CD8-positive, alpha-beta memory T cell (primary cell): ENCODE measurements at places on chromosomes 12 and 14. TPM values are rescaled to one million over a fixed set of nuclear protein-coding genes. Genes with fewer than 3 reads are reported as not detected.

The SLCO1B1 gene
- not detected for polyA plus RNA-seq

The NANOG gene
- not detected for polyA plus RNA-seq

The OR4E2 gene
- not detected for polyA plus RNA-seq

The GPRC5A gene
- not detected for polyA plus RNA-seq

The P2RX7 gene
- 9.2 TPM for polyA plus RNA-seq

The IRAK3 gene
- not detected for polyA plus RNA-seq

The PLCZ1 gene
- polyA plus RNA-seq, result not detected

The NOVA1 gene
- polyA plus RNA-seq, result not detected

The CTSG gene
- polyA plus RNA-seq, result not detected

The KRT72 gene
- not detected for polyA plus RNA-seq

The FAM216A gene
- polyA plus RNA-seq, result 9.8 TPM

The OR4M1 gene
- polyA plus RNA-seq, result not detected

The GPR132 gene
- 34.9 TPM for polyA plus RNA-seq

The RNASE7 gene
- not detected for polyA plus RNA-seq

The LRRC9 gene
- not detected for polyA plus RNA-seq

The CD163 gene
- not detected for polyA plus RNA-seq

The VWF gene
- polyA plus RNA-seq, result not detected

The GPX2 gene
- polyA plus RNA-seq, result not detected
